Stimulated activated CD4-positive, alpha-beta T cell treated with anti-CD3 and anti-CD28 coated beads, Interleukin-1b, Interleukin-23, amount 100 ng/mL, for 48 hours (primary cell): ENCODE measurements at places on chromosomes 1 and 21.
A peak's percentile ranks its signal among the peaks of the same experiment; 100 is the strongest.

DNA sequence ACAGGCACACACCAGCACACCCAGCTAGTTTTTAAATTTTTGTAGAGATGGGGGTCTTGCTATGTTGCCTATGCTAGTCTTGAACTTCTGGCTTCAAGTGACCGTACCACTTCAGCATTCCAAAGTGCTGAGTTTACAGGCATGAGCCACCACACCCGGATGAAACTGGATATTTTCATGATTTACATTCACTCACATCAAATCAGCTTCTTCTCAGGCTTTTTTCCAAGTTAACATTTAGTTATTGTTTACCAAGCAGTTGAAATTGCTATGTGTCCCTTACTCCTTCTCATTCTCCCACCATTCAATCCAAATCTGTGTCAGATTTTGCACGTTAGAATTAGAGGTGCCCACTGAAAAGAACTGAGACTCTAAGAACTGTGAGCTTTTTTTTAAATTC lies 18.4 kb downstream of the RIT1 start:
- DNase-seq, result no peak

DNA sequence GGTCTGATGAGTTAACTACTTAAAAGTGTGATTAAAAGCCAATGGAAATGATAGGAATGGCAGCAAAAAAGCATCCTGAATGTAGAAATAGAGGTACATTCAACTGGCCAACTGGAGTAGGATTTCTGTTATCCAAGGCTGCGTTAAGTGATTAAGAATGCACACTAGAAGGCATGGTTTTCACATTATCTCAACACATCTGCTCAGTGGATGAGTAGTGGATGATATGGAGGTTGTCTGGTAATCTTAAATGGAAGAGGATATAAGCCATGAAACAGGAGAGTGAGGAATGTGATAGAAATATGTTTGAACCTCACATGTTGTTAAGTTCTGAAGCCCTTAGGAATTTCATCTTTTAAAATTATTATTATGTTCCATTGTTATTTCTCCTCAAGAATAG lies 839.9 kb downstream of the USP25 start:
- DNase-seq, result no peak

- DNase-seq, result no peak
Observed at GRCh38 chr21:26124421-26124833, 46.1 kb downstream of the APP start.

DNA sequence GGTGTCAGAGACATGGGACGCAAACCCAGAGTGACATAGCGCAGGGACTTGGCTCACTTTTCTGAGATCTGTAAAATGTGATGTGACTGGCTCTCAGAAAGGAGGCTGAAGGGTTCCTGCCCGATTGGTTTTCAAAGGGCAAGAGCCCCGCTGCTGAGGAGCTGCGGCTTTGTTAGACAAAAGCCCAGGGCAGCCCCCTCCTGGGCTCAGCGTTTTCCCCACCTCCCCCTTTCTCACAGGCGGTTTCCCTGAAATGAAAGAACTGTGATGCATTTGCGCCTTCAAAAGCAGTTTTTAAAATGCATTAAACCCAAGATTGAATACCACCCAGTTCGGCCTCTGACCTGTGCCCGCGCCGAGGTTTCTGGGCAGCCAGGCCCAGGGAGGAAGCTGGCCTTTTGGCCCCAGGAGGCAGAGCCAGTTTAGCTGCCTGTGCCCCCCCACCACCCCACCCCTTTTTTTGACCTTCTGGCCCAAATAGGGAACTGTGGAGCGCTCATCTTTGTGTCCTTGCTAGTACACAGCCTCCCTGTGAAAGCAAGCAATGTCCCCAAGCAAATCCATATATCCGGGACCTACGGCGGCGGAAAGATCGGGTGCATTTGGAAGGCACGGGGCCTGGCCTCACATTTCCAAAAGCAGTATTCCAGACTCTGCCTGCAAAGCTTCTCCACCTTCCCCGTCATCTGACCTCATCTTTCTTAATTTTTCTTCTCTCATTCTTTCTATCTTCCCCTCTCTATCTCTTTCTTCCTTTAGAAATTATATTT lies 28.6 kb downstream of the CD247 start:
- peak; percentile 65 for DNase-seq

GRCh38 chr1:199858856-199859255 lies 168.7 kb upstream of the NR5A2 start:
- no peak for DNase-seq

GRCh38 chr21:36478207-36478701 lies 1.7 kb downstream of the CLDN14 start:
- peak; percentile 65 for DNase-seq

GRCh38 chr1:244325056-244325758 lies 126.5 kb downstream of the ADSS2 start:
- DNase-seq, result no peak

GRCh38 chr1:175503538-175503937 lies 239.9 kb downstream of the TNR start:
- DNase-seq, result no peak

DNA sequence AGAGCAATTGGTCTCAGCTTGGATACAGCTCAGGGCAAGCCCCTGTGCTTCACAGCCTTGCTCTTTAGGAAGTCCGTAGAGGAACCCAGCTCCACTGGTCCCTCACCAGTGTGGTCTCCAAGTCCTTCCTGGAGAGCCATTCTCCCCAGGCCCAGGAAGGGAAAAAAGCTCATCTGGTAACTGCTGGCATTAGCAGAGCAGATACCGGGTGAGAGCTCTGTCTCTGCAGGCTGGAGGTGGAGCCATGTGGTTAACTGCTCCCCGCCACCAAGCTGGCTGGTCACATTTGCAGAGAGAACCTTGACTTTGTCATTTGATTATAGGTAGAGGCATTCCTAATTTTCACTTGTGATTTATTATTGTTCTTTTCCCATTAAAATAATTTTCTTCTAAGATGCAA lies 169.6 kb downstream of the ROR1 start:
- no peak for DNase-seq

- no peak for DNase-seq
Observed at GRCh38 chr1:115237507-115237906, 100.5 kb downstream of the NGF start.

GRCh38 chr21:45011911-45012661 lies 62.3 kb upstream of the ADARB1 start:
- no peak for DNase-seq

- no peak for DNase-seq
Observed at GRCh38 chr1:1393428-1393827, 5.7 kb downstream of the CCNL2 start.

- no peak for DNase-seq
Observed at GRCh38 chr1:30872948-30873263, 35.7 kb downstream of the SDC3 start.

DNA sequence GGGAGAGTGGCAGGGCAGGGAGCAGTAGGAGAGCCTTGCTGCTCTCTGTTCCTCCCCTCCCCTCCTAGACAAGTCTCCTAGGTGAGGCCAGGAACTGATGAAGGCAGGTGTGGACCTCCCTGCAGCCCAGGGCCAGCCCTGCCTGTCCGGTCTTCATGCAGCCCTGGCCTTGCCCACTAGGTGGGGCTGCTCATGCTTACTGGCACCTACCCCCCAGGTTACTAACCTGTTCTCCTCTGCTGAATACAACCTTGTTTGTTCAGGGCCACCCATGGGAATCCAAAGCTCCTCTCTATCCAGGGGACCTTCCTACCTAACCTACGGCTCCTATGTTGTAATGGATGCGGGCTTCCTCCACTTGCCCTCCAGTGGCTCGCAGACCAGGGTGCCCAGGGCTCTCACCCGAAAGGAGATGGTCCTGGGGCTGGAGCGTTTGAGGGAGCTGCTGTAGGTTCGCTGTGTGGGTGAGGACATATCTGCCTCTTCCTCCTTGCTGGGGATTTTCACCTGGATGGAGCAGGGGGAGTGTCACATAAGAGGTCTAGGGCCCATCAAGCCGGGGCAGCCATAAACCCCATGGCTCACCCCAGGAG lies 7.9 kb upstream of the TNNT2 start:
- peak; percentile 48 for DNase-seq
